Activated T-helper 9 cell treated with anti-CD3 and anti-CD28 coated beads, Interleukin-2, amount 50 U/mL, for 16 hours (primary cell): ENCODE measurements at places on chromosomes 11 and 22.
A peak's percentile ranks its signal among the peaks of the same experiment; 100 is the strongest.

- DNase-seq = no peak
These were observed 56.8 kb upstream of the ALX4 start for GRCh38 chr11:44366741-44367140.

DNA sequence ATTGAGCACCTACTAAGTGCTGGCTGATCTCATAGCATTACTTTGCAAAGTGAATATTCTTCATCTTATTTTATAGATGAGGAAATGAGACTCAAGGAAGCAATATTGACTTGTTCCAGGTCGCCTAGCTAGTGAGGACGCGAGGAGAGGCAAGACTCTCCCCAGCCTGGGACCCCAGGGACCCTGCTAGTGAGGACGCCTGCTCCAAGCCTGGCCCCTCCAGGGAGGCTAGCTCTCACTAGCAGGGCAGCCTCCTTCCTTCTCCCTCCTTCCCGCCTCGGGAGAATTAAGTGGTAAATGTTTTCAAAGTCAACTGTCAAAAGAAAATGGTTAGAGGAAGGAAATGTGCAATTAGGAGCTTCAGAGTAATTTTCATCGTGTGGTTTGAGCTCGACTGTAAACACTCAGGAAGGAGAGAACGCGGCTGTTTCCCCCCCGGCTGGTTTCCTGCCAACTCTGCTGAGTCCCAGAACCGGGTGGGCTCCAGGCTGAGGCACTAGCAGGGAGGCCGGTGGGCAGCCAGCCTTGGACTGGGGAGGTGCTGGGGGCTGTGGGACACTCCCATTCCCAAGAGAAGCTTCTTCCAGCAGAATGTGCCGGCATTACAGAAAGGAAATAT lies 17.9 kb downstream of the MYEOV start:
- DNase-seq = no peak

- DNase-seq = no peak
These were observed 34.2 kb downstream of the MCM5 start for GRCh38 chr22:35434061-35434710.

DNA sequence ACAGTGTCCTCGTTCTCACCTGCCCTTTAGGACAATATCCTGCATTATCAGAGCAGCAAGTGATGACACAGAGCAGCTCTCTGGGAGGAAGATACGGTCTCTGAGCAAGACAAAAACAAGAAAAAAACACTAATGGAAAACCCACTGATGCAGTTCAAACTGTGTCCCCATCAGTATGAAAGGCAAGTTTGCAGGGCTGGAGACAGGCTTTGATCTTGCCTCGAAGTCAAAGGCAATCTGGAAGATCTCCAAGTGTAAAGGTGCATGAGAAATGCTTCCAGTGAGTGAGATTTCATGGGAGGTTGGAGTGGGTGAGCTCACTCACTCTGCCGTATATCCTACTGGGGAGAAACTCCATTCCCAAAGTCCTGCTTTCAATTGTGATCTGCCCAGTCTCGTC lies 157.5 kb downstream of the KIRREL3 start:
- DNase-seq = no peak

DNA sequence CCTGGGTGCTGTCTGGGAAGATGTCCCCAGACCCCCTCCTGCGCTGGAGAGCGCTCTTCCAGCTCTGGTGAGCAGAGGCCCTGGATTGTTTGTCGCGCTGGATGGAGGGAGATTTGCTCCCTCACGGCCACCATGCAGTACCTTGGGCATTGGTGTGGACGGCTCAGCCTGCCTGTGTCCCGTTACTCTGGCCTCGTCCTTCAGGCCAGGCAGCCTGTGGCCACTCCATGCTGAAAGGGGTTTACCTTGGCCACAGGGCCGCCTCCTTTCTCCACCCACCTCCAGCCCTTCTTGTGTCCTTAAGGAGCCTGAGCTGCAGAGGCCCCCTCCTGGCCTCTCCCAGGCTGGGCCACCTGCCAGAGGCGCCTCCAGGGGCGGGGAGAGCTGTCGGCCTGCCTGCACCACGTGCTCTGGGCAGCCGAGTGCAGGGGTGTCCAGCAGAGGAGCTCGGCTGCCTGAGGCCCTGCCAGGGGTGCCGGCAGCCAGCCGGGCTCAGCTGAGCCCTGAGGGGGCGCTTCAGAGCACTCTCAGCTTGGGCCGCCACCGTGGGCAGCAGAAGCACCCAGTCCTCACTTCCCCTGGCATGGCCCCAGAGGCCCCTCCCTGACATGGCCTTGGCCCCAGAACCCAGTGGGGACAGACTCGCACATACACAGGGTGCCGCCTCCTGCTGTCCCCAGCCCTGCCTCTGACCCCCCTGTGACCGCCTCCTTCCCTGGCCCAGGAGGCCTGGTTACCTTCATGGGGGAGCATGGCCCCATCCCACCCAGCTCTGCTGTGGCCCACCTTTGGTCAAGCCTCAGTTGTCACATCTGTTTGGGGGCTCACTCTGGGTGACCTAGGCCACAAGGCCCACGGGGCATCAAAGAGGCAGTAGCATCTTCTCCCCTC lies 3.4 kb downstream of the CCND1 start:
- no peak for DNase-seq

- no peak for DNase-seq
These were observed 2.0 kb upstream of the AP5B1 start for GRCh38 chr11:65782816-65783228.

GRCh38 chr11:17697175-17697949 lies 22.0 kb upstream of the MYOD1 start:
- DNase-seq = no peak

GRCh38 chr11:21604564-21604963 lies 588.3 kb upstream of the ANO5 start:
- DNase-seq = no peak

- no peak for DNase-seq
These were observed 25.9 kb downstream of the SCUBE1 start for GRCh38 chr22:43317239-43317638.

- no peak for DNase-seq
These were observed 2245.0 kb upstream of the RAG2 start for GRCh38 chr11:38842991-38843390.

- no peak for DNase-seq
These were observed 107.0 kb upstream of the SESN3 start for GRCh38 chr11:95337972-95338429.

GRCh38 chr11:75174781-75175370 lies 24.0 kb downstream of the SLCO2B1 start:
- no peak for DNase-seq

DNA sequence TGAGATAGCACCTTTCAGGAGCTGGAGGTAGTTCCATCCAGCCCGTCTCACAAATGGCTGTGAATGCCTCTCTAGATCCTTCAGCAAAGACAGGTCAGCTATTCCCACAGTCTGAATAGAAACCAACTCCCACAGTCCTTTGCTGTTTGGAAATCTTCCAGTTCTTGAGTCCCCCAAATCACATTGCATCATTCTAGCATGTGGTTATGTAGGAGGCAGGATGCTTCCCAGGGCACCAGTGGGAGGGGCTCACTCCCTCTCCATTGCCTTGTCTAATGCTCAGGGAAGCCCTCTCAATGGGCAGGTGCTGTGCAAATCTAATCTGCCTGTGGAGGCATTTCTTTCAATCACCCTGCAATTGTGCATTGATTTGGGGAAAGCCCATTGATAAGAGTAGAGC lies 14.6 kb downstream of the NAV2 start:
- no peak for DNase-seq

DNA sequence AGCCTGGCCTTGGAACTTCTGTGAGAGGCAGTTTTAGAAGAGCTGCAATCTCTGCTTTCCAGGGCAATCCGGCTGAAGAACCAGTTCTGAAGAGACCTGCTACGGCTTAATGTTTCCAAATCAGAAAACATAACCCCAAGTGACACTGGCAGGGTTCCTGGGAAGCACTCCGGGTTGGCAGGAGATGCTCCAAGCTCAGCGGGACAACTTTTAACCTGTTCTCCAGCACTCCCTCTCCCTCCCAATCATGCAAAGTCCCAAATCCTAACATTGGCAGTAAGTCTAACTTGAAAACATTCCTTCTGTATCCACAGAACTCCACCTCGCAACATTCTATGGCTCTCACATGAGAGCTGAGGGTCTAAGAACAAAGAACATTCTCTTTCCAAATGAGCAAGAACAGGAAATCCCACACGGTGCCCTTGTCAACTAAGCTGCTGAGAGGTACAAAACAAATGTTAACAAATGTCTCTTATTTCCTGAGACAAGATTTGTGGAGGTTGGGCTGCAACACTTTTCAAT lies 48.5 kb upstream of the MN1 start:
- no peak for DNase-seq

- DNase-seq = no peak
These were observed 452.7 kb upstream of the CNTN5 start for GRCh38 chr11:98568013-98568412.

DNA sequence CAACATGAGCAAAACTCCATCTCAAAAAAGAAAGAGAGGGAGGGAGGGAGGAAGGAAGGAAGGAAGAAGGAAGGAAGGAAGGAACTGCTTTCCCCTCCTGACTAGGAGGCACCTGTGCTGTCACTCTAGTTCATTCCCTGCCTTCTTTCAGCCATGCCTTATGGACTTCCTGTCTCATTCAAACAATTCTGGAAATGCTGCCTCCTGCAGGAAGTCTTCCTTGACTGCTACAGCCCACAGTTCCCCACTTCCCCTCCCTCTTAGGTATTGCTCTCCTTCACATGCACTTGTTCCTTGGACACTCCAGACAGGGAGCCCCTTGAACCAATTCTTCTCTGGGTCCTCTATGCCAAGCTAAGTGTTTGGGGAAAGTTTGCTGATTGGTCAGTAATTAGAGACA lies 31.6 kb upstream of the WNT11 start:
- DNase-seq = no peak

DNA sequence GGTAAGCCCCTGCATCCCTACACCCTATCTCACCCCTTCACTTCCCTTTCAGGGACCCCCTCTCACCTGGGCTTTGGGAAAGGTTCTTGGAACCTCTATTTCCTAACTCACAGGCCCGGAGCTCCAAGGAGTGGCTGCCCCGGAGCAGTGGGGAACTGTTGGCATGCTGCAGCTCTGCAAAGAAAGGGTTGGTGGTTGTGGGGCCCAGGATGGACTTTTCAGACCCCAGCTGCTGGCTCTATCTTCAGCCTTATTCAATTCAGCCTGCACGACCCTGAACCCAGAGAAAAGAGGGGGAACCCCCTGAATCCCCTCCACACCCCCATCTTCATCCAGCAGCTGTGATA lies 10.0 kb downstream of the ROBO4 start:
- DNase-seq = no peak

GRCh38 chr22:43186272-43187170 lies at the start of gene TTLL12:
TTLL12 (minus strand) TSS chr22:43187134; CDS start chr22:43187069, 65 bp downstream.
- DNase-seq = peak; percentile 58

DNA sequence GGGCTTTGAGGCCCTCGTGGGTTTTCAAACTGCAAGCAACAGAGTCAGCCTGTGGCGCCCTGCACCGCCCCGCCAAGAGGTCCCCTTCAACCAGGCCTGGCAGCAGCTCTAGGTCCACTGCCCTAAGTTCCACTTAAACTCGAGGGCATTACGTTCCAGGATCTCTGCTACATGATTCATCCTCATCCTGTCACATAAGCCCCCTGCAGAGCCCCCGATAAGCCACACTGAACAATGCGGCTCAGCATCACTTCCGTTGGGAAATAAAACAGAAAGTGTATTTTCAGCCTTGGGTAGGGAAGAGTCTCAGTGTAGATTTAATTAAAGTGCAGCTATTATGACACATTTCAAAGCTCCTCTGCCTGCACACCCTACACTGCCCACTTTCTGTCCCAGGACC lies 24.6 kb downstream of the SULT4A1 start:
- DNase-seq = no peak

- DNase-seq = peak; percentile 69
These were observed 1.1 kb downstream of the CDC42EP1 start for GRCh38 chr22:37561212-37562048.
